ENCODE measurements at places on chromosomes 3 and 15. TPM values are rescaled to one million over a fixed set of nuclear protein-coding genes. Genes with fewer than 3 reads are reported as not detected.

DNA sequence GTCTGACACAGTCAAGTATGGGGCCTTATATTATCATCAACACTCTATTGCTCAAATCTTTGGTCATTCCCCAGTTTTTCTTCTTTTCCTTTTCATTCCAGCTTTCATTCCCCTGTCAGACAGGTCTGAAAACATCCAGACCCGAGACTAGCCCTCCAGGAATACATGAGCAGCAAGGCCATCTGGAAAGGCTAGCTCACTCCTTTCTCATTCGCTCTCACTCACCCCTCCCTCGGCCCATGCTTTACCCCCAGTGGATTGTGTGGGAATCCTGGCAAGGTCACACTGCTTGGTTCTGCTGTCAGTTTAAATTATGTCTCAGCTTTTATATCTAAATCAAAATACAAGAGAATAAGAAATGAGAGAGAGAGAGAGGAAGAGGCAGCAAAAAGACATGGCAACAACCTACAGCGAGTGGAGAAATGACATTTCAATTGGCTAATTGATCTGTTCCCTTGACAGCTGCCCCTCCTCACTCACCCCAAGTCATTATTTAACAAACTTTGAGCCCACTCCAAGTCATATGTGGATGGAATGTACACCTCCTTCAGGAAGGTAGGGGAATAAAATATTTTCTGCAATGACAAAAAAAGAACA lies 962.2 kb downstream of the TUSC7 start:
- H3K27ac ChIP-seq = peak overlapping the region; percentile 6
- H3K4me1 ChIP-seq = peaks cover 12% of the 10 kb centered on the region
- no peaks in the 10 kb centered on the region for H3K36me3 ChIP-seq
- H3K4me3 ChIP-seq = no peak overlapping the region
- no peaks in the 10 kb centered on the region for H3K27me3 ChIP-seq
- peak; percentile 84 for DNase-seq

- no peak overlapping the region for H3K27ac ChIP-seq
- H3K36me3 ChIP-seq = no peaks in the 10 kb centered on the region
- H3K4me3 ChIP-seq = no peak overlapping the region
- no peak for DNase-seq
Measured at GRCh38 chr15:100862162-100862561, 17.5 kb upstream of the ALDH1A3 start.

DNA sequence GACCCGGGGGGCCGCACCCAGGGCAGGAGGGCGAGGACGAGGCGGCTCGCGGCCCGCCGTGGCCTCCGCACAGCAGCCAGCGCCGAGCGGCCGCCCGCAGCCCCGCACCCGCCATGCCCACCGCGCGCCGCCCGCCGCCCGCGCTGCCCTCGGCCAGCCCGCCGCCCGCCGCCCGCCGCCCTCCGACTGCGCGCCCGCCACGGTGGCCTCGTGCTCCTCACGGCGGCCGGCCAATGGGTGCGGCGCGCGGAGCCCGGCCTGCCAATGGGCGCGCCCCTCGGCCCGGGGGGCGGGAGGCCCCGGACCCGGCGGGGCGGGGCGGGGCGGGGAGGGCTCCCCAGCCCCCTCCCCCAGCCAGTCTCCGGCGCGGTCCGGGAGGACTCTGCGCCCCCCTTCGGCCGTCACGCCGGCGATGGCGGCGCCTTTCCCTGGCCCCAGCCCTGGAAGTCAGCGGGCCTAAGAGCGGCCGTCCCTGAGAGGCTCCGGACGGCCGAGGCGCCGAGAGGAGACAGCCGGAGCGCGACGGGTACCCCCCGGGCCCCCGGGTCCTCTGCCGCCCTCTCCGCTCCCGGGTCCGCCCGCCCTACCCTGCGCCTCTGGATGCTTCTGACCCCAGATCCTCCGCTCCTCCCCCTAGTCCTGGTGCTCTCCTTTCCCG lies at the start of gene NT5DC2:
TSS of gene NT5DC2 (minus strand) at position 235 of the 658 bp plus-strand sequence. CDS start at position 115, 120 bp downstream.
- peaks cover 25% of the 10 kb centered on the region for H3K4me1 ChIP-seq
- H3K4me3 ChIP-seq = peak within 1 kb of the TSS; percentile 84
- peak within 1 kb of the TSS; percentile 69 for H3K27ac ChIP-seq
- no peaks in the 10 kb centered on the region for H3K27me3 ChIP-seq

DNA sequence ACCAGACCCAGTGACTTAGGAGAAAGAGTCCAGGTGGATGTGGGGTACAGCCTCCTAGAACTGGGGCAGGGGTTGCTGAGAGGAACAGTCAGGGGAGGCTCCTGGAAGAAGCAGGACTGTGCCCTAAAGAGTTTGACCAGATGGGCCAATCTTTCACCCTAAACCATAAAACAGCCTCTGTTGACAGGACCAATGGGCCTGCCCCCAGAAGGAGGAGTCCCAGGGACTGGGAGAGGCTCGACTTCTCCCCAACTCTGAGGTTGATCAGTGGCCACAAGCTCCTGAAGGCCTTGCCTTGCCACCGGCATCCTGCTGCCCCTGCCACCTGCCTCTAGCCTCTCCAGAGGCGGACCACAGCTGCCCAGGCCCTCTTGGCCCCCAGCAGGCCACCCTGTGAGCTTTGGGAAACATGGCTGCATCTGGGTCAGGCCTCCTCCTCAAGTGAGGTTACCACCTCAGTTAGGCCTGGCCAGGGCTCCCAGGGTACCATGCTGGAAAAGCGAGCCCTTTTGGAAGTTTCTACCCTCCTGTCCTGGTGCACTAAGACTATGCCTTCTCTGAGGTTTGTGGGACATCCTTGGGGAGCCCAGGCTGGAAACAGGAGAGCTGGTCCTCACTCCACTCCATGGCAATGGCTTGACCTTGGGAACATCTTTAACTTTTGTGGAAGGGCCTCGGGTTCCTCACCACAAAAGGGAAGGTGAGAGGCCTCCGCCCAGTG lies 2.8 kb downstream of the VIPR1 start:
- no peaks in the 10 kb centered on the region for H3K36me3 ChIP-seq
- H3K4me1 ChIP-seq = peaks cover 3% of the 10 kb centered on the region
- no peak overlapping the region for H3K4me3 ChIP-seq
- no peak overlapping the region for H3K27ac ChIP-seq
- H3K27me3 ChIP-seq = peaks cover 31% of the 10 kb centered on the region

DNA sequence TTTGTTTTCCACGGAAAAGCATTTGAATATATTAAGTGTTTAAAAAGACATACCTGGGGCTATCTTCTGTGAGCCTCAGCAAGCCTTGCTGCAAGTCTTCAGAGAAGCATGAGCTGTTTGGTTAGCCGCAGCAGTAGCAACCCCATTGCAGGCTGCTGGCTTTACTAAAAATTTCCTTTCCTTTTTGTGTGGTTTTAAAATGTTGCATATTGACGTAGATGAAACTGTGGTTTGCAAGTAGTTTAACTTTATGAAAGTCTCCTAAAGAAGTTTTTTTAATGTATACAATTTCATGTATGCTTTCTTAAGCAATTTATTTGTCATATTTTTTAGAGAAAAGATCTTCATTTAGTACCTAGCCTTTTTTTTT lies at the start of gene GPR171:
TSS of gene GPR171 (minus strand) at position 166 of the 370 bp plus-strand sequence. CDS start 3,830 bp downstream, outside the sequence.
- peaks cover 7% of the 10 kb centered on the region for H3K4me1 ChIP-seq
- H3K4me3 ChIP-seq = no peak within 1 kb of the TSS
- DNase-seq = no peak

GRCh38 chr3:179324270-179324754 lies 1.5 kb downstream of the ZNF639 start:
- H3K36me3 ChIP-seq = peaks cover 27% of the 10 kb centered on the region
- peak overlapping the region; percentile 74 for H3K4me3 ChIP-seq
- peaks cover 7% of the 10 kb centered on the region for H3K4me1 ChIP-seq
- peak overlapping the region; percentile 95 for H3K27ac ChIP-seq
- DNase-seq = peak; percentile 21

The GOLIM4 gene
- polyA plus RNA-seq = 61.9 TPM

The CISH gene
- 6.4 TPM for polyA plus RNA-seq

The ZDHHC3 gene
- 43.8 TPM for polyA plus RNA-seq

The MFAP1 gene
- polyA plus RNA-seq = 42.4 TPM
